T-helper 1 cell (primary cell): ENCODE measurements at places on chromosomes 2 and 18.

DNA sequence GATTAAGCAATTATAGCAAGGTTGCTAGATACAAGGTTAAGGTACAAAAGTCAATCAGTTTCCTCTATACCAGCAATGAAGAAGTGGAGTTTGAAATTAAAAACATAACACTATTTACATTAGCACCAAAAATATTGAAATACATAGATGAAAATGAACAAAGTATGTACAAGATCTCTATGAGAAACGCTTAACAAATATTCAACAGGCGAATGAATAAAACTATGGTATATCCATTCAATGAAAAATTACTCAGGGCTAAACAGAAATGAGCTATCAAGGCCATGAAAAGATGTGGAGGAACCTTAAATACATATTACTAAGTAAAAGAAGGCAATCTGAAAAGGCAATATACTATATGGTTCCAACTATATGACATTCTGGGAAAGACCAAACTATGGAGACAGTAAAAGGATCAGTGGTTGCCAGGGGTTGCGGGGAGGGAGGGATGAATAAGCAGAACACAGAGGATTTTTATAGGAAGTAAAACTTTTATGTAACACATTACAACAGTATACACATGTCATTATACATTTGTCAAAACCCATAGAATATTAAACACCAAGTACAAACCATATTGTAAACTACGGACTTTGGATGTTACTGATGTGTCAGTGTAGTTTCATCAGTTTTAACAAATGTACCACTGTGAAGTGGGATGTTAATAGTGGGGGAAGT lies 62.1 kb downstream of the RMDN2 start:
- no peak for DNase-seq

DNA sequence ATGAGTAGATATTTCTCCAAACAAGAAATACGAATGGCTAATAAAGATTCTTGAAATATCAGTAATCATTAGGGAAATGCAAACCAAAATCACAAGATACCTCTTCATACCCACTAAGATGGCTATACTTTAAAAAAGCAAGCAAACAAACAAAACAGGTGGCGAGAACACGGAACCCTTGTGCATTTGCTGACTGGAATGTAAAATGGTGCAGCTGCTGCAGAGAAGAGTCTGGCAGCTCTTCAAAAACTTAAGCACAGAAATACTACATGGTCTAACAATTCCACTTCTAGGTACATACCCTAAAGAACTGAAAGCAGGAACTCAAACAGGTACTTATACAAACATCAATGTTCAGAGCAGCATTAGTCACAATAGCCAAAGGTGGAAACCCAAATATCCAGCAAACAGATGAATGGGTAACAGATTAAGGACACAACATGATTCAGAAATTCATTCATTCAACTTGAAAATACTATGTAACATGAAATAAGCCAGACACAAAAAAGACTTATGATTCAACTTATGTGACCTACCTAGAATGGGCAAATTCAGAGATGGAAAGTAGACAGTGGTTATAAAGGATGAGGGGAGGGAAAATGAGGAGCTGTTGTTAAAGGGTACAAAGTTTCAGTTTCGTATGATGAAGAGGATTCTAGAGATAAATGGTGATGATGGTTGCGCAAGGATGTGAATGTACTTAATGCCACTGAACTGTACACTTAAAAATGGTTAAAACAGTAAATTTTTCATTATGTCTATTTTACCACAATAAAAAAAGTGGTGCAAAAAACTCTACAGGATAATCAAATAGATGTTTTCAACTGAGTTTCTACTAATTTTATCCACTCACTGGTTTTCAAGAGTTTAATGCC lies 26.9 kb upstream of the GPR75 start:
- no peak for DNase-seq

- peak; percentile 76 for DNase-seq
These were observed 86.8 kb downstream of the RBMS1 start for GRCh38 chr2:160406591-160407392.

- no peak for DNase-seq
These were observed 252.0 kb upstream of the MYT1L start for GRCh38 chr2:2582998-2583545.

GRCh38 chr2:9392898-9393765 lies 30.2 kb downstream of the ITGB1BP1 start:
- no peak for DNase-seq

DNA sequence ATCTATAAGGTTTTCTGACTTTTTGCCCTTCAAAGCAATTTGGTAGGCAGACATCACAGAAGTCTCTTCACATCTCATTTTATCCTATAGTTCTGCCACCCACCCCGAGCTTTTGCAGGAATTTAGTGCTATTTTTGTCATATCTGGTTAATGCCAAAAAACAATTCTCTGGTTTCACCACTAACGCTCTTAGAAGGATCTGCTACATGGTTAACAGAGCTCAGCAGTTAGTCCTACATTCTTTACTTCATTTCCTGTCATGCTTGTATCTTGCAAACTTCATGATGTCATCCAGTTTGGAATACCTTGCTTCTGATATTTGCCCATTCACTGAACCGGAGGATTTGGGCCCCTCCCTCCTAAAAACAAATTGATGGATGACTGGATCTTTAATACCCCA lies 116.8 kb upstream of the SERPINE2 start:
- no peak for DNase-seq

DNA sequence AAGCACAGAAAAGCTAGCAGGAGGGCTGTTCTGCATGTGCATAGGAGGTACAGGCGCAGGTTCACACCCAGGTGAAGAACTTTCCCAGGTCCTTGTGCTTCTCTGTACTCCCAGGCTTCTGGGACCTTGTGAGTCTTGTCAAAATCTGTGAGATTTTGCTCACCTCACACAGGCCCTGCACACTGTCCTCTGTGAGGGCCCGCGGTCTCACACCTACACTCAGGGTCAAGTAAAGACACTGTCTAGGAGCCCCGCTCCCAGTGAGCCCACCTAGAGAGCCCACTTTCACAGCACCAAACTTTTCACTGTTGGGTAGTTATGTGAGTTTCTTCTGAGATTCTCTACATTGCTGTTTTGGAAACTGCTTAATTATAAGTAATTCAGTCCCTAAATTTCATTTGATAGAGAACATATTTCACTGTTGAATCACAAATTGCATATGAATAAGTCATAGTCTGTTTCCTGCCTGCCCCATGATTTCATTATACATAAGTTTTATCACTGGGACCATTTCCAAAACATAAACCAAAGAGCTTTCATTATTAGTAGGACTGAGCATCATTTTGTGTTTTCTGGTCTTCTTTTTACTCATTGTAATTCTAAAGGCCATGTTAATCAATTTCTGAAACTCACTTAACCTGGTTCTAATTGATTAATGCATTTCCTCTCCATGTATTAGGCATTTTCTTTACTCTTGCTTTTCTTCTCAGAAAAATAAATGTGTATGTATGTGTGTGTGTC lies 234.2 kb upstream of the SPOPL start:
- no peak for DNase-seq
